H7 (cell line): ENCODE measurements at places on chromosomes 5 and 9. TPM values are rescaled to one million over a fixed set of nuclear protein-coding genes. Genes with fewer than 3 reads are reported as not detected.

The HSD17B3 gene
- 0.24 TPM in 1 of 2 replicates, not detected in the other for total RNA-seq

The THBS4 gene
- 3.1 and 3.4 TPM in 2 replicates for total RNA-seq

The CAMK4 gene
- total RNA-seq = 2.5 and 2.7 TPM in 2 replicates

The SMIM32 gene
- total RNA-seq = 1.4 TPM in 2 replicates

DNA sequence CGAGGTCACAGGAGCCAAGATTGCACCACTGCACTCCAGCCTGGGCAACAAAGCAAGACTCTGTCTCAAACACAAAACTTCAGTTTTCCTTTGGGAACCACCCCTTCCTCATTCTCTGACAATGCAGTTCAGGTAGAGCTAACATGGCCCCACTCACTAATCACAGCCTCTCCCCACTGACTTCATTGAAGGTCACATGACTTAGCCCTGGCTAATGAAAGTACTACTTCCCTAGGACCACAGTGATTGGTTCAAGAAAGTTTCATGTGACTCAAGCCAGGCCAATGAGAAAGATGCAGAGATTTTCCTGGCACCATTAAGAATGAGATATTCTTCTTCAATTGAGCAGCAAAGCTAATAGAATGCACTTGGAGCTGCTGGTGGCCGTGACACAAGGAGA, 67.2 kb upstream of the GPBP1 start:
- DNase-seq = no peak

DNA sequence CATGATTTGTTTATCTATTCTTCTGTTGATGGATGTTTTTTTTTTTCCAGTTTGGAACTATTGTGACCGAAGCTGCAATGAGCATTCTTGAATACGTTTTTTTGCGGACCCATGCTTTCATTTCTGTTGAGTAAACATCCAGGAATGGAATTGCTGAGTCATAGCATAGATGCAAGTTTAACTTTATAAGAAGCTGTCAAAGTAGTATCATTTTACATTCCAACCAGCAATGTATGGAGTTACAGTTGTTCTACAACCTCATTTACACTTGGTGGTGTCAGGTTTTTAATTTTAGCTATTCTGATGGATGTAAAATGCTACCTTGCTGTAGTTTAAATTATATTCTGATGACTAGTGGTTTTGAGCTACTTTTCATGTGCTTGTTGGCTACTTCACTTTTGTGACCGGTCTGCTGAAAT, 49.0 kb downstream of the NPR3 start:
- DNase-seq = no peak

DNA sequence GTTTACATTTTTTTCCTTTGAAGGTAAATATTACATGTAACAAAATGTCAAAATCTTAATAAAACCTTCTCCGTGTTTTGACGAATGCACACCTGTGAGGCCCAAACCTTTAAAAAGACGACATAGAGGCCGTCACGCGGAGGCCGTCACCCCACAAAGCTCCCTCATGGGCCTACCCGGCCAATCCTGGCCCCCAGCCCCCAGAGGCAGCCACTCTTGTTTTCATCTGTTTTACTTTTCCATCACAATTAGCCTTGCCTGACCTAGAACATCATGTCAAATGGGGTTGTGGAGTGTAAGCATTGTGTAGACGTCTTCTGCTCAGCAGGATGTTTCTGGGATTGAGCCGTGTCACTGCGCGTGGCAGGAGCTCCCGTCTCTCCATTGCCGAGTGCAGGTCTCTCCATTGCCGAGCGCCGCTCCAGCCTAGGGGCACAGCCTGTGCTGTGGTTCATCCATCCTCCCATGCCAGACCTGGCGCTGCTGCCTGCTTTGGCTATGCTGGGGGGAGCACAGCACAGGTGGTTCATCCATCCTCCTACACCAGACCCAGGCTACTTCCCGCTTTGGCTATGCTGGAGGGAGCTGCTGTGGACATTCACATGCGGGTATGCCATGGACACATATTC, 52.2 kb upstream of the IRX4 start:
- DNase-seq = peak; percentile 44

GRCh38 chr9:91900055-91900796, 49.8 kb downstream of the ROR2 start:
- DNase-seq = peak; percentile 69

- no peak for DNase-seq
These were observed 69.7 kb downstream of the MEF2C start for GRCh38 chr5:88813244-88813643.

- DNase-seq = no peak
These were observed 785.4 kb downstream of the NR2F1-AS1 start for GRCh38 chr5:92795633-92796032.

DNA sequence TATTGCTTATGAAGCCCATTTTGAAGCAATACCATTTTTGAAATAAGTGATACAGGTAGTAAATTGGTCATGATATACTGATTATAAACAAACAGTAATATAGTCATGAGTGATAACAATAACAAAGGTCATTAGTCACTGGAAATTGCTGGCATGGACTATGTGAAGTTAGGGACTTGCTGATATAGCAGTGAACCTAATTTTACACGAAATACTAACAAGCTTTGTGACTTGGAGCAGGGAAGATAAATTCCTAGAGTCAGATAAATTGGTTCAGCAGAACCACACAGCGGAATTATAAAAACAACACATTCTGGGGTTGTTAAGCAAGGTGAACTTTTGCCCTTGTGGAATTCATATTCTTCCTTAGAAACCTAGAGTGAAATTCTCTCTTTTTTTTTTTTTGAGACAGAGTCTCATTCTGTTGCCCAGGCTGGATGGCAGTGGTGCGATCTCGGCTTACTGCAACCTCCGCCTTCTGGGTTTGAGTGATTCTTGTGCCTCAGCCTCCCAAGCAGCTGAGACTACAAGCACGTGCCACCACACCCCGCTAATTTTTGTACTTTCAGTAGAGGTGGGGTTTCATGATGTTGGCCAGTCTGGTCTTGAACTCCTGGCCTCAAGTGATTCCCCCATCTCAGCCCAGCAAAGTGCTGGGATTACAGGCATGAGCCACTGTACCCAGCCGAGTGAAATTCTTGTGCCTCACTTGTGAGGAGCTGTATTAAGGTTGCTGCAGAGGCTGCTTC, 6.0 kb downstream of the UGCG start:
- no peak for DNase-seq

- DNase-seq = no peak
These were observed 104.9 kb downstream of the FEM1C start for GRCh38 chr5:115439639-115440038.

GRCh38 chr5:78458843-78459242, 98.4 kb downstream of the SCAMP1 start:
- DNase-seq = no peak

GRCh38 chr9:121362813-121363621, 7.0 kb downstream of the STOM start:
- DNase-seq = no peak
